ENCODE measurements at places on chromosomes 7 and 10.
A peak's percentile ranks its signal among the peaks of the same experiment; 100 is the strongest.

DNA sequence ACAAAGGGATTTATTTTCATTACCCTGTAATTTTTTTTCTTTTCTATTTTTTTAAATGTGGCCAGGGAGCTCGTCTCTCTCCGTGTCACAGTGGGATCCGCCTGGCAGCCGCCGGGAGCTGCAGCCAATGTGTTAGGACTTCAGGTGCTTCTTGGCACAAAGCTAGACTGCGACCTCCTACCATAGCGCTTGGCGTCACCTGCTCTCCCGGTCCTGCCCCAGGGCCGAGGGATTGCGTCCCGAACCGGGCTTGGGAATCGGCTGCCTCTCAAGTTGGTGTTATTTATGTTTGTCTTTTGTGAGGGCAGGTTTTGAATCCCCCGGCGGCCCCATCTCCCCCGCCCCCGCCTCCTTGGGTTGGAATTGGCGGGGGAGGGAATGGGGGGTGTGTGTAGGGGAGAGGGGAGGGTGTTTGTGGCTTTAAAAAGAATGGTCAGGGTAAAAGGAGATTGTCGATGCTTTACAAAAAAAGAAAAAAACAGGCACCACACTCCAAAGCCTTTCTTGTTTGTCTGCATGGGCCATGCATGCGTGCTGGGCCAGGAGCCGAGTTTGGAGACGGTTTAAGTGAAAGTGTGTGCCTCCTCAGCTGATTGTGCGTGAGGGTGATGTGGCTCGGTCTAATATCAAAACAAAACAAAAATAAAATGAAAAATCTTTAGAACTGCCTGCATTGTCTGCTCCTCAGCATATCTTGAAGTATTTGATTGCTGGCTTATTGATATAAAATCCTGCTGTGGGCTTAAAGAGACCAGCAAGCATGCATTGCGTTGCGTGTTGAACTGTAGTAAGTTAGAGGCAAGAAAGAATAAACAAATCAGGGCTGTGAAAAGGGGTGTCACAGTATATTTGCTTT, 1.2 kb downstream of the PPP1R9A start:
- DNase-seq: peak; percentile 4

- peak; percentile 3 for DNase-seq
These were observed 81.9 kb upstream of the ZNF800 start for GRCh38 chr7:127474457-127474856.

- DNase-seq: no peak
These were observed 652.7 kb downstream of the ANKRD7 start for GRCh38 chr7:118877187-118877586.

DNA sequence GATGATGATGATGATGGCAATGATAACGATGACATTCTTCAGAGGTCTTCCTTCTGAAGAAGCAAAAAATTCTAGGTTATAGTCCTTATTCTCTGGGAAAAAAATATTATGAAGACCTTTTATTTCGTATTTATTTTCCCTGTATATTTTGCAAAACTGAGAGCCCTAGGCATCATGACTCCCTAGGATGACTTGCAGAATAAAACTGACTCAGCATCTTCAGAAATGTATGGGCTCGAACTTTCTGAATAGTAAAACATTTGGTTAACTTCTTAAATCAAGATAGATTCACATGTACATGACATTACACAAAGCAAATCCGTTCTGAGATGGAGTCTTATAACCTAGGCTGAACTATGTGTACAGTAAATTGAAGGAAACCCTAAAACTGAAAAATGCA, 29.4 kb downstream of the DKK1 start:
- DNase-seq: no peak

DNA sequence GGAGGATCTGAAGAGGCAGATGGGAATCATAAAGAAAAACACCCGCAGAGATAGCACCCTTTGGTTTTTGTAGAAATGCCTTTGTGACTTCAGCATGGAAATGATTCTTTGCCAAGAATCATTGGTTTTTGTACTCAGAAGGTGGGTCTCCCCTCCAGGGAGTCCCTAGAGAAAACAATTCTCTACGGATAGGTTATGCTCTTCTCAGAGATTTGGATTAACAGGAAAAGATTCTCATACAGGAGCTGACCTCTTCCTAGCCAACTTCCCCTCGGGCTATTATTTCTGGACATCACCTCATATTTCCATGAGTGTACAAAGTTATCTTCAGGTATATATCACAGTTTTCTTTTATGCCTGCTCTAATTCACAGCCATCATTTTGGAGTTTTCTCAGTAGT, 274.2 kb upstream of the HABP2 start:
- no peak for DNase-seq

- no peak for DNase-seq
These were observed 79.3 kb downstream of the OAT start for GRCh38 chr10:124339119-124340032.

GRCh38 chr10:130110246-130111112, at the start of gene C10orf143:
C10orf143 (minus strand) TSS chr10:130110830; CDS start chr10:130110772, 58 bp downstream.
- DNase-seq: peak; percentile 97

DNA sequence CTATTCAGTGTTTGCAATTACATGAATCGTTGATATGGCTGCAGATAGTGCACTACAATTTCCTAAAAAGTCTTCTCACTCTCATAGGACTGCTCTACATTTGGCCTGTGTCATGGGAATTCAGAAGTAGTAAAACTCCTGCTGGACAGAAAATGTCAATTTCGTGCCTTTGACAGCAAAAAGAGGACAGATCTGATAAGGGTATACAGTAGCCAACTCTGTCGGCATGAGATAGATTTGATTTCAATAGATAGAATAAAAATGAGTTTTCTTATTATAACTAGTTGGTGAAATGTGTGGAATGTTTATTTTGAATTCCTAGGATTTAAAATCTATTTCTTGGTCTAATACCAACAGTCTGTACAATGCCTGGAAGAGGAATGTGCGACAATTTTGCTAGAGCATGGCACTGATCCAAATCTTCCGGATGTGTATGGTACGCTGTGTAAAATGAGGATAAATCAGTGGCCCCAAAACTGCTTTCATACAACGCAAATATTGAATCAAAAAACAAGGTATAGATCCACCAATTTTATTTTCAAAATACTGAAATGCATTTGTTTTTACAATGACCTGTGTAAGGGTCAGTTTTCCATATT, 133.5 kb upstream of the CDK13 start:
- DNase-seq: no peak

DNA sequence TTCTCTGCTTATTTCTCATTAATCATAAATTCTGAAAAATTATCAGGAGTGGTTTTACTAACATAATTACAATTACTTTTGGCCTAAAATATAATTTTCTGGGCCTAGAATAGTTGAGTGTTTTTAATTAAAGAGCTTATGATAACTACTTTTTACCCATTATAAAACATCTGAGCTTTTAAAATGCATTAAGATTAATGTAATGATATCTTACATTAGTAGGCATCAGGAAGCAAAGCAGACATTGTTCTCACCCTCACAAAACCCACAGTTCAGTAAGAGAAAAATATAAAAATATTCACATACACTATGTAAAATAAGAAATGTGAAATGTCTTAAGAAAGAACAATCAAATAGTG, 443.7 kb upstream of the SEMA3A start:
- no peak for DNase-seq

GRCh38 chr10:3980660-3981059, 195.7 kb upstream of the KLF6 start:
- DNase-seq: no peak

DNA sequence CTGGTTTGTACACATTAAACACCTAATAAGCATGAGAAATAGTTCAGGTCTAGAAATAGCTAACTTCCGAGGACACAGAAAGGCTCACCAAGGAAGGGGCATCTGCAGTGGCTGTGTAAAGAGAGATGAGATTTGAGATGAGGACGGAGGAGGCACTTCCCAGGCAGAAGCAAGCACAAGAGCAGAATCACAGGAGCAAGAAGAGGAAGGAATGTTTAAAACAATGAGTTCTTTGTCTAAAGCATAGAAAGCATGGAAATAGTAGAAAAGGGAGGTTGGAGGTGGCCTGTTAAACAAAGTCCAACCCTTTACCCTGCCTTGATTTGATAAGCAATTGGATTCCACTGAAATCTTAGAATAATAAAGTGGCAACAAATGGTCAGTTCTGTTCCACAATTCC, 11.6 kb upstream of the PON3 start:
- DNase-seq: no peak

DNA sequence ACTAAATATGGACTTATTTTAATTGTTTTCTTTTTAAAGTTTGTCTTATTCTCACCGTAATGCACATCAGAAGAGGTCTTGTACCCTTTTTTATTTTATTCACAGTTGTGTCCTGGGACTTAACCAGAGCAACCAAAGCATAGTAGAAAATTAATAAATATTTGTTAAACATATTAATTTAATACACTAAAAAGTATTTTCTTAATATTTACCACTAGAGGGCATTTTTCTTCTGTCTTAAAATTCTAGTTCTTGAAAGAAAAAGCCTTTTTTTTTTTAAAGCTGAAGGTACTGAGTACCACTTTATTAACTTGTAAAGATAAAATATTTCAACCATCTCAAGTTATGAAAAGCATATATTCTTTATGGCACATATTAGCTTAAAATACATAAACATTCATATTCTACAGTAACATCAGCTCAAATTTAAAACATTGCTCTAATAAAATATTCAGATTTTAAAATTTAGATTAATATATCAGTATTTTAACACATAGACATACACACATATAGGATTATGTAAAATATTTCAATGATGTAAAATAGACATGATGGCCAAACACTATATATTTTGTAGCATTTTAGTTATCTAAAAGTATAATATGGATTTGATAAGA, 260.4 kb downstream of the SEMA3A start:
- DNase-seq: no peak

DNA sequence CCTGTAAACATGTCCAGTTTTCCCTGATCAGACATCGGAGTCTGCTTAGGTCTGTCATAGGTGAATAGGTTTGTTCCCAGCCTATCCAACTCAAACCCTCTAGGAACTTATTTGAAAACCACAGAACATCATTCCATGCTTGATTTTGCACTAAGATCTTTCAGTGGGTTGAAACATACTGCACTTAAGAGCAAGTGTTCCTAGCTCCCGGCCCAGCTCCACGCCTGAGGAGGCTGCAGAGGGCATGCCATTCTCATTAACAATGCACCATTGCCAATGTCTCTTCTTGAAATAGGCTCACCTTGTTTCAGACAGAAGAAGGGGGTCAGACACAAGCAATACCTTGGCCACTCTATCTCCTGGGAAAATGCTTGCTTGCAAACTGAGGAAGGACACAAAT, 78.0 kb upstream of the EGR2 start:
- no peak for DNase-seq

- peak; percentile 9 for DNase-seq
These were observed 246.6 kb downstream of the XPNPEP1 start for GRCh38 chr10:109676703-109677102.

GRCh38 chr10:92238054-92238585, 52.8 kb downstream of the CPEB3 start:
- DNase-seq: no peak

GRCh38 chr10:31590023-31590800, 271.2 kb downstream of the ZEB1 start:
- no peak for DNase-seq

GRCh38 chr7:16581286-16581685, 54.7 kb downstream of the LRRC72 start:
- DNase-seq: no peak

DNA sequence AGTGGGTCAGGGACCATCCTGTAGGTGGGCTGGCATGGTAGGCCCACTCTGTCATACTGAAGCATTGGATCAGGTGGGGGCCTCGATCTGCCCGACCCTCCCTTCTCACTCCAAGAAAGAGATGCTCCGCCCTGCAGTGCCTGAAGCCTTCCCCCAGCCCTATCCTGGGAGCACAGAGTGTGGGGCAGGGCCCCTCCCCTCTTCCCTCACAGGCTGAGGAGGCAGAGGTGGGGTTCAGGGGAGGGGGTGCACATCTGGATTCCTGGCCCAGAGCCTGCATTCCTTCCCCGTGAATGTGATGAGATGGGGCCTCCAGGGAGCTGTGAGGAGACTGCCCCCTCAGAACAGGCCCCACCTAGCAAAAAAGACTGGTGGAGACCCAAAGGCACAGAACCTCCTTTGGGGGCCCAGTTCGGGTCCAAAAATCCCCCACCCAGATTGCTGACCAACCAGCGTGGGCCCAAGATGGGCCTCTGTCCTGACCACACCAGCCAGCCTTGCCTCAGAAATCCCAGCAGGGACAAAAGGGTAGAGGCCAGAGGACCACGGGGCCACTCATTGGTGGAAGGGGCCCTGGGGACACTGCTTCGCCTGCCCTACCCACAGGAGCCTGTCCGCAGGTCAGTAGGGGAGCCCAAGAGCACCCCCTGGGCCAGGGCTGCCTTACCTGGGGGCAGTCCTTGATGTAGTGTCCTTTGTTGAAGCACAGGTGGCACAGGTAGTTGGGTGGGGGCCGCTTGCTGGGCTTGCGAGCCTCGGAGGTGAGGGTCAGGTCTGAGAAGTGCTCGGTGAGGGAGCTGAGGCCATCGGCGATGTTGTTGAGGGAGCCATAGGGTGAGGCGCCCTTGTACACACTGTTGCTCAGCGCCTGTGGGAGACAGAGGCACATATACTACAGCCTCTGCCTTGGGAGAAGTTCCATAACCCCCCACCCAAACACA, 13.3 kb downstream of the ZCCHC24 start:
- peak; percentile 87 for DNase-seq

- DNase-seq: no peak
These were observed 208.6 kb downstream of the SKAP2 start for GRCh38 chr7:26655781-26656180.

DNA sequence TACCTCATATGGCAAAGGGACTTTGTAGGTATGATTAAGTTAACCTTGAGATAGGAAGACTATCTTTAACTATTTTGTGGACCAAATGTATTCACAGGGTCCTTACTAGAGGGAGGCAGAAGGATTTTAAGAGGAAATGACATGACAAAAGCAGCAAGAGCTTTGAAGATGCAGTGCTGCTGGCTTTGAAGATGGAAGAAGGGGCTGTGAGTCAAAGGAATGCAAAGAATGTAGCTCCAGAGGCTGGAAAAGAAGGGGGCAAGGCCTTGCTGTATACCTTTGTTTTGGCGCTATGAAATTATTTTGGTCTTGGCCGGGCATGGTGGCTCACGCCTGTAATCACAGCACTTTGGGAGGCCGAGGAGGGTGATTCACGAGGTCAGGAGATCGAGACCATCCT, 3.2 kb upstream of the NRBF2 start:
- peak; percentile 57 for DNase-seq

DNA sequence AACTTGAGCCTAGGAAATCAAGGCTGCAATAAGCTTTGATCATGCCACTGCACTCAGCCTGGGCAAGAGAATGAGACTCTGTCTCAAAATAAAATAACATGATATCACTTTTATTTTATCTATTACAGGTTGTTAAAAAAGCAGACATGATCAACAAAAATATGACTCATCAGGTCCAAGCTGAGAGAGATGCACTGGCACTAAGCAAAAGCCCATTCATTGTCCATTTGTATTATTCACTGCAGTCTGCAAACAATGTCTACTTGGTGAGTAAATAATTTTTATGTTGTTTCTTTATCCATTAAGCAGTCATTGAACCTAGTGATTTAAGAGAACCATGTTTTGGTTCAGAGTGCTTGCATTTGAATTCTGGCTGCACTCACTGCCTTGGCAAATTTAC, 3.3 kb downstream of the MASTL start:
- DNase-seq: no peak

Data from fibroblast of upper back skin (primary cell).